ENCODE measurements at places on chromosomes 2 and 18. TPM values are rescaled to one million over a fixed set of nuclear protein-coding genes. Genes with fewer than 3 reads are reported as not detected.

The SOX11 gene
- not detected for total RNA-seq

The UNC80 gene
- not detected for total RNA-seq

The EVX2 gene
- not detected for total RNA-seq

The NEU2 gene
- total RNA-seq: not detected

The GPC1 gene
- 7.6 TPM for total RNA-seq

The ABCG8 gene
- not detected for total RNA-seq

The CDC42EP3 gene
- total RNA-seq: 20.5 TPM

The AMER3 gene
- total RNA-seq: not detected

The NEU4 gene
- 0.64 TPM for total RNA-seq

The ALPP gene
- not detected for total RNA-seq

The KRTCAP3 gene
- 3.8 TPM for total RNA-seq

All from T-helper 2 cell treated with Interferon-gamma antibody and Interleukin-4, amounts not matched to agents 100 ng/mL and 5 ng/mL, for 36 hours (primary cell).